NK-92 treated with Interleukin-12 subunit alpha and Interleukin-12 subunit beta, amount 100 ng/mL, for 24 hours (cell line): ENCODE measurements at places on chromosomes 13 and 19.

- no peak for DNase-seq
Observed at GRCh38 chr19:58380037-58380661, 681 bp downstream of the ZNF837 start.

DNA sequence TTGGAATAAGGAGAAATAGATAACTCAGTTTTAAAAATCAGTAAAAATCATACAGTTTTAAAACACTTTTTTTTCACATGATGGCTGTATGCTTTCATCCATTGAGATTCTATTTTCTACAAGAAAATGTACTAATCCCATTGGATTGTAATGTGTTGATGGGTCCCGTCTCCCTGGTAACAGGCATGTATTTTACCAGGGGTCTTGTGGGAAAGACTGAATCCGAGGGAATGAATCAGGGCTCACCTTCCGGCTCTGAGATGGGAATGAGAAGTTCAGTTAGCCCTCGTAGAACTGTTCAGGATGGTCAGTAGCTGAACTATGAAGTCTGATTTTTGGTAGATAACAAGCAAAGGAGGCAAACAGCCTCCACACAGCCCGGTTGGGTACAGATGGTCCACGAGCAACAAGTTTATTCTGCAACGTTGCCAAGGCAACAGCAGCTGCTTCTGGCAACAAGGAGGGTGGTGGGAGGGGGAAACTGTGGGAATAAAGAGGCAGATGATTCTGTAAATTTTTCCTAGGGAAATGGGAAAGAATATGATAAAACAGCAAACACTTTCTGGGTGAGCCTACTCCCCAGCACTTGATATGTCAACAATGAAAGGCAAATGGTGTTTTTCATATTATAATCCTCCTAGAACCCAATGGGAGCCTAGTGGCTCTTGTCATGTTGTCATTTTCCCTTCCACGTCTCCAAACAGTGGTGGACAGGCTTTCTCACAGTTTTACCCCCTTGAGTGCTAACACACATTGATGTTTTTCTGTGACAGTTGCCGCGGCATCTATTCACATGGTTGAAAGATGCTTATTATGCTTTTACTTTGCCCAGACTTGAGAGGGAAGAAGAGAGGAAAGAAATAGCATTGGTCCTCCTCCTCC, 12.4 kb upstream of the SIAH3 start:
- DNase-seq: no peak

- no peak for DNase-seq
Observed at GRCh38 chr13:77674852-77675251, 22.6 kb upstream of the SLAIN1 start.

GRCh38 chr13:105037110-105037509, 1498.4 kb downstream of the EFNB2 start:
- no peak for DNase-seq

DNA sequence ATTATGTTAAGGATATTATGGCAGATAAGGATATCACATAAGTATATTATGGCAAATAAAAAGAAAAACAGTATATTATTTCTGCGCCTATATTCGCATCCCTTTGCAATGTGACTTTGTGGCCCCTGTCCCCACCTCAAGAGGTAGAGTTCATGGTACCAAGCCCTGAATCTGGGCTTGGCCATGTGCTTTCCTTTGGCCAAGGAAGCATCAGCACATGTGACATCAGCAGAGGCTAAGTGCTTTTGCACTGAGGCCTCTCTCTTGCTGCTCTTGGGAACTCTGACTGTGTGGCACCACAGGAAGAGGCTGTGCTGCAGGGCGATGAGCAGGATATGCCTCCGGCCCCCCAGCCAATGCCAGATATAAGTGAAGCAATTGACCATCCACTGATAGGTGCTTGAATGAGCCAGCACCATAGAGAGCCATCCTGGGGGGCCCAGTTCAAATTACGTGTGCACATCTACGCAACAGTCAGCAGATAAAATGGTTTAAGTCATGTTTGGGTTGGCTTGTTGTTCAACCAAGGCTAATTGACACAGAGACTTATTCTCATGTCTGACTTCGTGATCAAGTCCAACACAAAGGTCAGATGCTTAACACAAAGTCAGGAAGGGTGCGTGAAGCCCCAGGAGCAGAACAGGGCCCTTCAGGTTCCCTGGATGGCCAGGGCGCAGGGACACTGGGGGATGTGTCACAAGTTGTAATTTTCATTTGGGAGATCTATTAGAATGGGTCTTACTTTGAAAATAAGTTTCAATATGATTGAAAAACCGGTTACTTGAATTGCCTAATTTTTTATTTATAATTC, 173.3 kb downstream of the COL4A1 start:
- no peak for DNase-seq

DNA sequence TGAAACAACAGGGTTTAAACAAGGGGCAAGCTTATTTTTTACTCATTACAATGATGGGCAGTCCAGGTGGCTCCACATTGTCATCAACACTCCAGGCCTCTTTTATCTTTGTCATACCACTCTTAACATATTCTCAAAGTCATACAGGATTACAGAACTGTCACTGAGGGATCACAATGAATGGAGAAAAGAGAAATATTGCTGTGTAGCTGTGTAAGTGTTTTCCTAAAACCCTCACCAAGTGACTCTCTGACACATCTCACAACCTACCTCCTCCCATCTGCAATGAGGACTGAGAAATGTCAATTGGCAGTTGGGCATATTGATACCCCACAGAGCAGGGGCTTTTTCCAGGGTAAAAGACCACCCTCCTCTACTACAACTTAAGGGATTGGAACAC, 562.1 kb downstream of the TBC1D4 start:
- DNase-seq: no peak

DNA sequence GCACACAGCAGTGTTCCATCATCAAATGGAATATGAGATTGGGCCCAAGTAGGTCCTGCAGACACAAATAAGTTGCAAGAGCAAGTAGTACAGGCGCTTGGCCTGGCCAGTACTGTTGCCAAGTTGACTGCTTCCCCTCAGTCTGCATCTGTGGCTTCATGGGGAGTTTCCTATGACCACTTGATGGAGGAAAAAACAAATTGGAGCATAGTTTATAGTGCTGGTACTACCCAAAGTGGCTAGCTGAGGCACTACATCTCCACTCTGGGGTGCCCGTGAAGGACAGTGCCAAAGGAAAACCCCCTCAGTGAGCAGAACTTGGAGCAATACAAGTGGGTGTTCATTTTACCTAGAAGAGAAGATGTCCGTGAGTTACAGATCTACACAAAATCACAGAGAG, 10.6 kb upstream of the ALOX5AP start:
- DNase-seq: no peak
